ENCODE measurements at places on chromosomes 6 and 20.

DNA sequence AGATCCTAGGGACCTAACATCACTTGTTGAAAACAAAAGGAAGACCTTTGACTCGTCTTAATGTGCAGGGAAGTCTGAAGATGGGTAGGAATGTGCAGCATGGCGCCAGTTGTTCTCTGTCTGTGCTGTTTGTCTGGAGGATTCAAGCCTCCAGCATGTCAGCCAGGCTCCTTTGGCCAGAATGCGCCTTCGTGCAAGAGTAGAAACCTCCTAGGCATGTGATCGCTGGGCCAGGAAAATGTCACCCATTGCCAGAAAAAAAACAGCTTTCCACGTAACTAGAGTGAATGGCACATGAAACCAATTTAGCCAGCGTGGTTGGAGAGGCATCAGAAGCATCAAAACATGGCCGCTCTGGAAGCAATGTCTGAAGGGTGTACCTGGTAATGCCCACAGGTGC is 132.7 kb downstream of the EDN1 start:
- DNase-seq: no peak

DNA sequence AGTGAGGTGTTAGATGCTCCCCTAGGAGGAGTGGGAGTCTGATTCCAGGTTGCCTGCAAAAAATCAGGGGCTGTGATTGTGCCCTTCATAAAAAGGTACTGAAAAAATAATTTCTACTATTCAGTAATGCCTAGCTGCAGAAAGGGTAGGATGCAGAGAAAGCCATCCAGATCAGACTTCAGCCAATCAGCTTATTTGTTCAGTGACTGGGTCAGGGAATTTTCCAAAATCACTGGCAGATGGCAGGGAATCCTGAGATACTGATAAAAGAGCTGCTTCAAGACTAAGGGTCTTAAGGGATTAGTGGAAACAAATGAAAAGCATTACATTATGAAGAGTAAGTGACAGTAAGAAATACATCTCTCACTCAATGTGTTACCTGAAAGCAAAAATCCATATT is 42.8 kb upstream of the MTRF1L start:
- no peak for DNase-seq

- DNase-seq: no peak
Measured at GRCh38 chr6:34646714-34647113, 49.9 kb downstream of the ILRUN start.

DNA sequence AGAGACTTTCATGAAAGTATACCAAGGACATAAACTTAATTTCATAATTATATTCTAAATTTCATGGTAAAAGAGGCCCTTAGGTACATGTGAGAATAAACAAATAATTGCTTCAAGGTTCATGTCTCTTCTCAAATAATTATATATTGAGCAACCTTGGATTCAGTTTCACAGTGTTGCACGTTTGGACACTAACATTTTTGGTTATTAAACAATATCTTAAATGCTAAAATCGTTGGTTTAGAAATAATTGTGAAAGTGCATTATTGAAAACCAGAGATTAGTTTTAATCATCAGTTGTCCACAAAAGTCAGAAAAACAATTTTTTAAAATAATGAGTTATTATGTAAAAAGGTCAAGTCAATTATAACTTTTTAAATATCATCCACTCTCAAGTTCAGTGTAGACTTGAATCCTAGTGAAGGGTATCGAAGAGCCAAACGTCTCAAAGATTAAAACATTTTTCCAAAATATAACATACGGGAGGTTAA is 227.1 kb upstream of the DEFB112 start:
- no peak for DNase-seq
